ENCODE measurements at places on chromosomes 3 and 15. TPM values are rescaled to one million over a fixed set of nuclear protein-coding genes. Genes with fewer than 3 reads are reported as not detected.

- H3K36me3 ChIP-seq, result no peaks in the 10 kb centered on the region
- H3K27ac ChIP-seq, result no peak overlapping the region
- DNase-seq, result no peak
- H3K4me1 ChIP-seq, result no peaks in the 10 kb centered on the region
Measured at GRCh38 chr3:31671451-31671850, 138.7 kb downstream of the STT3B start.

DNA sequence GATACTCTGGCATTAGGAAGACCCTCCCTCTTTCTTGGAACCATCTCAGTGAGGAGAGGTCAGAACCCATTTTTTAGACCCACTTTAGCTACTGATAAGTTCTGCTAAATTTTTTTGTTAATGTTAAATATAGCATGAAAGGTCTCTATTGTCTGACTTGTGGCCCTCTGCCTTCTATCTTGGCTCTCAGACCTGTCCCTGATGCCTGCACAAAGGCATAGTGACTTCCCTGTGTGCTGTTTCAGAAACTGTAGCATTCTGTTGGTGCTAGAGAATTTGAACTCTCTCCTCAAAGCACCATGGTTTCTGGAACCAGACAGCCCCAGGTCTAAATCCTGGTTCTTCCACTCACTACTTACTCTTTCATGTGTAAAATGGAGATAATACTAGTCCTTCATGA is 15.4 kb downstream of the MAPKBP1 start:
- H3K4me3 ChIP-seq, result no peak overlapping the region
- H3K4me1 ChIP-seq, result peaks cover 36% of the 10 kb centered on the region
- H3K27ac ChIP-seq, result no peak overlapping the region

The CPLX3 gene
- 0.43 TPM for total RNA-seq

DNA sequence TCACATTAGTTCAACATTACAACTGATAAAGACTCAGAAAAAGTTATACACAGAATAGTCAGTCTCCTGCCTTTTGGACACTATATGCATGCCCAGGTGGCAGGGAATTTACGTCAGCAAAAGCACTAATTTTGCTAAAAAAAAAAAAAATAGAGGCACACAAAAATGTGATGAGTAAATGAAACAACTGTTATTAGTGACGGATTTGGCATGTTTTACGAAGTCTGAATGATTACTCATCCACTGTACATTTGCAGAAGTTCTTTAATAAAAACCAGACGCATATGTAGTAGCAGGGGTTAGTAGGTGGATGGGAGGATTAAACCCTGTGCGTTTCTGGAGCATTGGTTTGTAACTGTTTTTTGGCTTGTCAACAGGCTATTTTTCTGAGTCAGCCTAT is 99.0 kb downstream of the MITF start:
- no peaks in the 10 kb centered on the region for H3K4me1 ChIP-seq
- peaks cover 5% of the 10 kb centered on the region for H3K36me3 ChIP-seq
- H3K27me3 ChIP-seq, result no peaks in the 10 kb centered on the region
- no peak overlapping the region for H3K27ac ChIP-seq

- H3K27ac ChIP-seq, result no peak overlapping the region
- peaks cover 2% of the 10 kb centered on the region for H3K27me3 ChIP-seq
- no peak for DNase-seq
Measured at GRCh38 chr3:151319628-151320027, 3.0 kb upstream of the GPR87 start.

GRCh38 chr3:171458071-171458863 is 1.9 kb downstream of the TNIK start:
- H3K27me3 ChIP-seq, result no peaks in the 10 kb centered on the region
- peak overlapping the region; percentile 100 for H3K4me3 ChIP-seq
- peaks cover 41% of the 10 kb centered on the region for H3K4me1 ChIP-seq
- no peaks in the 10 kb centered on the region for H3K36me3 ChIP-seq
- DNase-seq, result peak; percentile 61
- H3K27ac ChIP-seq, result peak overlapping the region; percentile 79

The FSD2 gene
- not detected for total RNA-seq

- H3K27me3 ChIP-seq, result no peaks in the 10 kb centered on the region
- H3K4me3 ChIP-seq, result no peak overlapping the region
- no peak overlapping the region for H3K27ac ChIP-seq
Measured at GRCh38 chr3:32374788-32375595, 16.7 kb upstream of the CMTM7 start.

The GPR15 gene
- total RNA-seq, result 1.4 TPM

GRCh38 chr15:34102175-34102925 is 467 bp downstream of the PGBD4 start:
- DNase-seq, result no peak
- no peaks in the 10 kb centered on the region for H3K27me3 ChIP-seq
- H3K36me3 ChIP-seq, result peaks cover 7% of the 10 kb centered on the region
- peaks cover 23% of the 10 kb centered on the region for H3K4me1 ChIP-seq
- peak overlapping the region; percentile 99 for H3K27ac ChIP-seq
- peak overlapping the region; percentile 100 for H3K4me3 ChIP-seq

DNA sequence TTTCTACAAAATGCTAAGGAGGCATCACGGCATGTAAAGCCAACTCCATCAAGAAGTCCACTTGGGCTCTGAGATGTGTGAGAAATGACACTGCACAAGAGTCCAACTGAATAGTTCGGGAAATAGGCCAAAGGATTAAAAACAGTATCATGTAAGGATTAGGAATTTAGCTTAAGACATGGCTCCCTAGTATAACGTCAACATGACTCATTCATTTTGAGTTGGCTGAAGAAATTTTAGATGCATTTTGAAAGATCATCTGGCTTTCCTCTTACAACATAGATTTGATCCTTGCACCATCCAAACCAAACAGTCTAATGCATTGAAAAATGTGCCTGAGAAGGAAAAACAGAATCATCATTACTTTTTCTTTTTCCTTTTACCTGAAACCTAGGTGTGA is 109.3 kb upstream of the MME start:
- no peaks in the 10 kb centered on the region for H3K4me1 ChIP-seq
- no peaks in the 10 kb centered on the region for H3K36me3 ChIP-seq
- DNase-seq, result no peak
- no peak overlapping the region for H3K4me3 ChIP-seq
- no peak overlapping the region for H3K27ac ChIP-seq

GRCh38 chr3:49017971-49018706 is at the start of gene DALRD3:
DALRD3 (minus strand) TSS chr3:49018580; CDS start chr3:49018564, 16 bp downstream.
- peak within 1 kb of the TSS; percentile 93 for H3K4me3 ChIP-seq
- DNase-seq, result peak; percentile 75
